ENCODE measurements at places on chromosomes 5 and 9.

- no peak for DNase-seq
Observed at GRCh38 chr9:120331913-120332312, 248.1 kb downstream of the CDK5RAP2 start.

- no peak for DNase-seq
Observed at GRCh38 chr9:114410910-114411309, 23.1 kb upstream of the AKNA start.

- DNase-seq: no peak
Observed at GRCh38 chr9:127847178-127847510, 7.3 kb downstream of the ENG start.

GRCh38 chr5:77797136-77797535 lies 21.0 kb upstream of the TBCA start:
- no peak for DNase-seq

DNA sequence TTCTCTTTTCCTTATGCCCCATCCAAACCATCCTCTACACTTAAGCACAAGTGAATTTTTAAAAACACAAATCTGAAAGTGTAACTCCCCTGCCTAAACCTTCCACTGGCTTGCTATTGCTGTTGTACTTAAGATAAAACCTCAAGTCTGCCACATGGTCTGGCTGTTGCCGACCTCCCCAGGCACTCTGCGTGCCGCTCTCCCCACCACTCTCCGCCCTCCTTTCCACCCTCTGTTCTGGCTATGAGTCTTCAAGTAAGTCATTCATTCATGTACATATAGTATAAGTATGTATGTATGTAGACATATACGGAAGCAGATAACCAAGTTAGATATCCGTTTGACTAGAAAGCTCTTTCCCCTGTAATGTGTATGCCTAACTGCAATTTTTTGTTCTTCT lies 94.7 kb upstream of the ANKRD55 start:
- DNase-seq: no peak

Measured in A549 (cell line).